Glomerular endothelial cell (primary cell): ENCODE measurements at places on chromosomes 3 and 15. TPM values are rescaled to one million over a fixed set of nuclear protein-coding genes. Genes with fewer than 3 reads are reported as not detected.

DNA sequence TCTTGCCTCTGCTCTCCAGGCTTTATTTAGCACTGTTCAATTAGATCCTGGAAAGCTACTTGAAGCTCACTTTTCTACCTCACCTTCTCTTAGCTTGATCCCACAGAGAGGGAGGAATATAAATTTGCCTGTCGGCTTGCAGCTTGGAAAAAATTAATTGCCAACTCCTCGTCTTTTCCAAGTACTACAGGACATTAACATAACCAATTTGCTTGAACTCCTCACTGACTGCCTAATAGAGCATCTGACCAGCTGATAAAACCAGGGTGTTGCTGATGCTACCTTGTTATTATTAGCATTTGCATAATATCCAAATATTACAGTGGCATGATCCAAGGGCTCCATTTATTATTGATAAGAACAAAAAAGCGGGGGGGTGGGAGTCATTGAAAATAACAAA is 561.8 kb downstream of the MCTP2 start:
- no peak for DNase-seq

- no peak for DNase-seq
Observed at GRCh38 chr3:27680517-27681246, 41.4 kb downstream of the EOMES start.

GRCh38 chr3:31165399-31165860 is 271.0 kb upstream of the GADL1 start:
- DNase-seq, result no peak

DNA sequence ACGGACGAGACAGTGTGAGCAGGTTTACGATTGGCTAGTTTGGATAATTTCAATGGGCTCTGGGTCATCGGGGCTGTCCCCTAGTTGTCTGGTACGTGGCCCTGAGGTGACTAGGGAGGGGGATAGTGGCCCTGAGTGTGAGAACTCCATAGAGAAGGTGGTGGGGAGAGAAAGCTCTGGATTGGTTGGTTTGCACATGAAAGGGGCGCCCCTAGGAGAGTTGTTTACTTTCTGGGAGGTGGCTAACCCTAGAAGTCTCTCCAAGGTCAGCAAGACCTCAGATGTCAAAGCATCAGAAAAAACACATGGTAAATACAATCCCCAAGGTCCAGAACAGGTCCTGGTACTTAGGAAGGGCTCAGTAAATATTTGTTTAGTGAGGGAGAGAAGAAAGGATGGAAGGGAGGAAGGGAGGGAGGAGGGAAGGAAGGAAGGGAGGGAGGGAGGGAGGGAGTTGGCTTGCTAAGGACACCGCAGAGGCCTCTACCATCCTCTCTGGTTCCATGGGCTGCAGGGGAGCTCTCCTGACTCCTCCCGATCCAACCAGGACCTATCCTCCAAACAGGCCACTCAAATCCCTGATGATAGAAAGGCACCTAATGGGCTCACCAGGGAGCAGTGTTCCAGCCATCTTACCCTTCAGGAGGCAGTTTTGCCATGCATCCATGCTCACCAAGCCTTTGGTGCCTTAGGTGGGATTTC is 3.0 kb upstream of the TRH start:
- no peak for DNase-seq

DNA sequence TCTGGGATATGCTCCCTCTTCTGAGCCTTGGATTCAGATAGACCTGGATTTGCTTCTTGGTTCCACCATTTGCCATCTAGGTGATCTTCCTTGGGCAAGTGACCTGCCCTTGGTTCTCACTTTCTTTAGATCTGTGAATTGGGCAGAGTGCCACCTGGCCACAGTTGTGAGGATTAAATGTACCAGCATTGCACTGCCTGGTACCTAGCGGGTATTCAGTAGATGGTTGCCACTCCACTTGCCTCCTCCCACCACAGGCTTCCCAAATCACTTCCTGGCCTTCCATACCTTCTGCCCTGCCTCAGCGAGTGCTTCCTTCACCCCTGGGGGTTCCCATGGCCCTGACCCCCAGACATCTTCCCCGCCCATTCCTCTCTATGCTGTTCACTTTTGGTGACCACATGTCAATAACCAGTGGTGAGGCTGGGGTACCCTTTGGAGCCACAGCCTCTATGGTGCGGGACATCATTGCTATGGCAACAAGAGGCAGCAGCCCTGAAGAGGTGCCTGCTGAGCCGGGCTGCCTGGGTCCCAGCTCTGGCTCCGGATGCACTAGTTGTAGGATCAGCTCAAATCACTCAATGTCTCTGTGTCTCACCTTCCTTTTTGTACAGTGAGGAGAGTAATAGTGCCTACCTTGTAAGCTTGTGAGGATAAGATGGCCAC is 40.5 kb downstream of the CMTM7 start:
- no peak for DNase-seq

The C3orf18 gene
- total RNA-seq, result 4.2 and 4.8 TPM in 2 replicates

The KCNMB2 gene
- total RNA-seq, result 0.23 and 0.39 TPM in 2 replicates

The SLC7A14 gene
- total RNA-seq, result 0.70 and 3.4 TPM in 2 replicates

The ARHGEF26 gene
- 0.92 and 4.6 TPM in 2 replicates for total RNA-seq

The PLCL2 gene
- total RNA-seq, result 8.1 and 13.1 TPM in 2 replicates

The TGM4 gene
- total RNA-seq, result not detected in 2 replicates

The LTF gene
- total RNA-seq, result not detected in 2 replicates
